A549 treated with Mapracorat at 1 μM for 4 hours (cell line): ENCODE measurements at places on chromosomes 3 and 15. TPM values are rescaled to one million over a fixed set of nuclear protein-coding genes. Genes with fewer than 3 reads are reported as not detected.

Gene KIF9
- total RNA-seq = 19.6 to 23.8 TPM (median 21.7 TPM) in 5 replicates

Gene TMF1
- 10.8 to 17.6 TPM (median 14.8 TPM) in 5 replicates for total RNA-seq

Gene TF
- total RNA-seq = 0.34 to 1.5 TPM (median 0.66 TPM) in 5 replicates

Gene GOLGA8T
- 0.80 to 2.0 TPM (median 1.6 TPM) in 5 replicates for total RNA-seq

Gene SLC22A14
- 0.06 to 0.07 TPM (median 0.07 TPM) in 3 of 5 replicates, not detected in the others for total RNA-seq

Gene CEMIP
- 0.82 to 2.0 TPM (median 1.2 TPM) in 5 replicates for total RNA-seq

Gene SPINK8
- not detected in 5 replicates for total RNA-seq

Gene ABI3BP
- 1.3 to 2.1 TPM (median 1.7 TPM) in 5 replicates for total RNA-seq

Gene STARD9
- 1.6 to 2.1 TPM (median 1.9 TPM) in 5 replicates for total RNA-seq

Gene PLCL2
- 4.6 to 5.6 TPM (median 4.8 TPM) in 5 replicates for total RNA-seq

Gene CADPS
- total RNA-seq = not detected in 5 replicates

Gene FGF7
- not detected in 5 replicates for total RNA-seq

Gene SEMA6D
- total RNA-seq = not detected in 5 replicates

Gene PPARG
- total RNA-seq = 38.8 to 42.6 TPM (median 41.4 TPM) in 5 replicates

Gene RPS27L
- 367 to 449 TPM (median 397 TPM) in 5 replicates for total RNA-seq

Gene WDR72
- total RNA-seq = 6.0 to 7.3 TPM (median 6.9 TPM) in 5 replicates

Gene FOXB1
- total RNA-seq = not detected in 5 replicates

Gene PLXNA1
- total RNA-seq = 22.4 to 26.7 TPM (median 25.1 TPM) in 5 replicates

Gene TPRG1
- 0.07 to 0.33 TPM (median 0.12 TPM) in 5 replicates for total RNA-seq

Gene XIRP1
- 0.12 to 0.23 TPM (median 0.17 TPM) in 5 replicates for total RNA-seq

Gene GPX1
- total RNA-seq = 262 to 306 TPM (median 293 TPM) in 5 replicates

Gene RASL12
- 0.10 to 0.16 TPM (median 0.12 TPM) in 5 replicates for total RNA-seq

Gene SLC24A5
- not detected in 5 replicates for total RNA-seq

Gene WNT5A
- total RNA-seq = 0.66 to 1.1 TPM (median 0.96 TPM) in 5 replicates

Gene CFAP92
- total RNA-seq = 0.21 TPM in 1 of 5 replicates, not detected in the others

Gene RLBP1
- not detected in 5 replicates for total RNA-seq

Gene GNB4
- 10.6 to 18.9 TPM (median 16.3 TPM) in 5 replicates for total RNA-seq

Gene BCL2A1
- 9.8 to 18.7 TPM (median 12.3 TPM) in 5 replicates for total RNA-seq

Gene ATP13A4
- not detected in 5 replicates for total RNA-seq

Gene PCSK6
- total RNA-seq = 9.0 to 12.4 TPM (median 10.4 TPM) in 5 replicates

Gene RTP3
- total RNA-seq = not detected in 5 replicates

Gene DNAJA4
- total RNA-seq = not detected in 5 replicates

Gene IL5RA
- not detected in 5 replicates for total RNA-seq

Gene TRMT10C
- 30.4 to 32.8 TPM (median 32.4 TPM) in 5 replicates for total RNA-seq

Gene LTK
- total RNA-seq = 0.06 to 0.07 TPM (median 0.06 TPM) in 3 of 5 replicates, not detected in the others
